ENCODE measurements at places on chromosomes 3 and 15. TPM values are rescaled to one million over a fixed set of nuclear protein-coding genes. Genes with fewer than 3 reads are reported as not detected.
A peak's percentile ranks its signal among the peaks of the same experiment; 100 is the strongest.

DNA sequence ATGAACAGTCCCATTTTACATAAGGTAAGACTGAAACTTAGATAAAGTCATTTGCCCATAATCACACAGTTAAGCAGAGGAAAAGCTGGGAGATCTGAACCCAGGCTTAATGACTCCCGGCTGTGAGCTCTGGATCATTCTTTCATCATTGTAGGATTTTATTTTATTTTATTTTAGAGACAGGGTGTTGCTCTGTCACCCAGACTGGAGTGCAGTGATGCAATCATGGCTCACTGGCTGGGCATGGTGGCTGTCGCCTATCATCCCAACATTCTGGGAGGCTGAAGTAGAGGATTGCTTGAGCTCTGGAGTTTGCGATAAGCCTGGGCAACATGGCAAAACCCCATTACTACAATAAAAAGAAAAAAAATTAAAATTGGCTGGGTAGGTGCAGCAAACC lies 31.2 kb upstream of the RAF1 start:
- DNase-seq: no peak

WDR93 gene
- total RNA-seq: 0.17 TPM

GRCh38 chr15:56146756-56147155 lies 96.9 kb downstream of the RFX7 start:
- no peak for DNase-seq

CLDN1 gene
- 87.7 TPM for total RNA-seq

MST1 gene
- 51.8 TPM for total RNA-seq

CPNE9 gene
- total RNA-seq: 2.1 TPM

DNA sequence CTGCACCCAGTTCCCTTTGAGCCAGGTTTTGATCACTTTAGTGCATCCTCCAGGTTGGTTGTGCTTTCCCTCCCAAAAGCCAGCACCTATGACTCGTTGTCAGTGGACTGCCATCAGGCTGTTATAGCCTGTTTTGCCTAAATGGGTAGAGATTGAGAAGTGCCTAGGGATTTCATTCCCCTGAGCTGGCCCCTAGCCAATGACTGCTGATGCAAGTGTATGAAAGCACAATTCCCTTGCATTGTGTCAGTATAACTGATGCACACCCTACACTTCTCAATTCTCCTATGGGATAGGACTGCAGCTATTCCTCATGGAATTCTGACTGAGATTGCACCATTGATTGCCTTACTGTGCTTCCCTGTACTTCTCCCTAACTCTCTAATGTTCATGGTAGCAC lies 102.1 kb upstream of the ARPP21 start:
- no peak for DNase-seq

CHRNB4 gene
- 0.65 TPM for total RNA-seq

- no peak for DNase-seq
These were observed 766.7 kb upstream of the GOLIM4 start for GRCh38 chr3:168862466-168862865.

- peak; percentile 41 for DNase-seq
These were observed 249.2 kb downstream of the OPA1 start for GRCh38 chr3:193842029-193842798.

DNA sequence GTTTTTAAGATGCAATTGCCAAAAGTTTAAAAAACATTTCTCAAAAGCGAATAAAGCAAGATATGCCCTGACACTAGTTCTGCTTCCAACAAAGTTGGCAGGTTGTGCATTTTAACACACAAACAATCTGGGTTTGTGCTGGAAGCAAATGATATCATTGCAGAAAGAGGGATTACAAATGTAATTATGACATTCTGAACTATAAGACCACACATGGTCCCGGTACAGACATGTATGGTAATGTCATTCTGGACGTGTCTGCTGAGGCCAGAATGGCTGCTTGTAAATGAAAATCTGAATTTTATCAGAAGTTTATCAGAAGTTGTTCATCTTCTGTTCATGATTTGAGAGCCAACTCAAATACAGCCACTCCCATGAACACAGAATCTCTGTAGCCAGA lies 10.7 kb downstream of the TMC3 start:
- DNase-seq: no peak

GOLGA8G gene
- total RNA-seq: not detected

GRCh38 chr15:68791431-68792283 lies 29.0 kb downstream of the ANP32A start:
- DNase-seq: no peak

DNA sequence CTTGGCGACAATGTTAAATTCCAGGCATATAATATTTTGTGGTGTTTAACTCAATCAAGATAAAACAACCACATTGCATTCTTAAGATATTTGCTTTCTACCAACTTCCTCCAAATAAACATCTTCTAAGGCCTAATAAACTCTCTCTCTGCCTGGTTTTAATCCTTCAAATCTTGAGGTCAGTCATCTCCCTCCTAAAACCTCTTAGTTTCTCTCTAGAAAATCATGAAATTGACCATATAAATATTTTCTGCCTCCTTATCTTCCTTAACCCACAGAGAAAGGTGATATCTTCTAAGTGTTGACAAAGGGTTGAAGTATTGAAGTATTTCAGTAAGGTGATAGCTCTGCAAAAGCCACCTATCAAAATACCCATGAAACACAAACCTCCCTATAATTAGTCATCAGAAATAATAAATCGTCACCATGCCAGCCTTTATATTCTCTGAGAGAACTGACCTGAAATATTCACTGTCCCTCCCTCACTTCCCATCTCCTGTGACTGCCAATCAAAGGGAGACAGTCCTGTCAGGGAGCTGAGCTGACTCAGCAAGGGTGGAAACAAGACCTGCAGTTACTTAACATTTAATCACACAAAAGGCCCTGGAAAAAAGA lies 1261.1 kb downstream of the ROBO1 start:
- no peak for DNase-seq

GHSR gene
- total RNA-seq: not detected

GRCh38 chr15:80153900-80154299 lies 1.1 kb downstream of the FAH start:
- DNase-seq: no peak

MAN2A2 gene
- total RNA-seq: 65.5 TPM
